NCI-H2171 treated with DMSO at 0.1 percent for 48 hours (cell line): ENCODE measurements at places on chromosomes 3 and 15.
A peak's percentile ranks its signal among the peaks of the same experiment; 100 is the strongest.

DNA sequence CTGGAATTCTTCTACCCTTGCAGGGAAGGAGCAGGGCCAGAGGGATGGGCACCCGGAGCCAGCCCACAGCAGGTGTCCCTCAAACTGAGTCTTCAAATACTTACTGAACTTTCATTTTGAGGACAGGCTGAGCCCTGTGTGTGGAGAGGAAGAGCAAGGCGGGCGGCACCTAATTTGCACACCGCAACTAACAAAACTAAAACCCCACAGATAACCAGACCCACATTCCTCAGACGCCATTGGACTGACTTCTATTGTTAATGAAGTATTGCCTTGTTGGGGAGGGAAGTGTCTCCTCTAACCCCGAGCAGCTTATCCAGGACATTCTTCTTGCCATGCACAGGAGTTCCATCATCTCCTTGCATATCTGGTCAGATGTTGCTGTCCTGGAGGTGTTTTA is 105.2 kb upstream of the NR2E3 start:
- no peak for DNase-seq

- DNase-seq = no peak
Observed at GRCh38 chr3:14440168-14440518, 37.7 kb downstream of the SLC6A6 start.

DNA sequence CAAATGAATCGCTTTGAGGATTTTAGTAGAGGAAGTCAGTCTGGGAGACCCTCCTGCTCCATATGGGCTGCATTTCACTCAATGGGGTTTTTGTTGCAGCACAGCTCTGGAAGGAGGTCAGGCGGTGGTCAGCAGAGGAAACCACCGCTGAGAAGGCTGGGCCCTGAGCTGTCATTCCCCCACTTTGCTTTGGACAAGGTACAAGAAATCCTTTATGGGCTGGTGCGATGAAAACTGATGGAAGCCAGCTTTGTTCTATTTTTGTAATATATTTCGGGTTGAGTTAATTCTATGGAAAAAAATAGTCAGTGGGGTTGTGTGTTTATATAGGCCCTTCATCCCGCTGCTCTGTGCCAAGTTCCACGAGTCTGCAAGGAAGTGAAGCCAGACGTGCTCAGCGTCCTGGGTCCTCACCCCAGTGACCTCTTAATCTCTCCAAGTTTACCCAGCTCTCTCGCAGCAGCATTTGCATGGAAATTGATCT is 157.1 kb upstream of the TMC3 start:
- DNase-seq = no peak

- no peak for DNase-seq
Observed at GRCh38 chr15:87944050-87944449, 312.5 kb downstream of the NTRK3 start.

DNA sequence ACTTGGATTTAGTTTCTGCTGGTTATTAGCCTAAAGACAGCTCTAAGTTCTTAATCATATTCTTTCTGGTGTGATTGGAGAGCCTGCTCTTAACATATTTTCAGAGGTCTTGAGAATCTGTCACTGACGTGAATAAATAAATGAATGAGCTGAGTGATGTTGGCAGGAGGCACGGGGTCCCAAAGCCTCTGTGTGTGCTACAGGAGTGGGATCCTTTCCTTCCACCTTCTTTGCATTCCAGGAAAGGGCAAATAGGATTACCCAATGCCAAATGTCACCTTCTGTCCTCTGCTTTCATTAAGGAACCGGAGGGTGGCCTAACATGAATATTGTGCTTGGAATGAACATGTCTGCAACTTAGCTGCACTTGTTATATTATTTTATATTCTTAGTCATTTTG is 53.1 kb downstream of the CD47 start:
- no peak for DNase-seq

DNA sequence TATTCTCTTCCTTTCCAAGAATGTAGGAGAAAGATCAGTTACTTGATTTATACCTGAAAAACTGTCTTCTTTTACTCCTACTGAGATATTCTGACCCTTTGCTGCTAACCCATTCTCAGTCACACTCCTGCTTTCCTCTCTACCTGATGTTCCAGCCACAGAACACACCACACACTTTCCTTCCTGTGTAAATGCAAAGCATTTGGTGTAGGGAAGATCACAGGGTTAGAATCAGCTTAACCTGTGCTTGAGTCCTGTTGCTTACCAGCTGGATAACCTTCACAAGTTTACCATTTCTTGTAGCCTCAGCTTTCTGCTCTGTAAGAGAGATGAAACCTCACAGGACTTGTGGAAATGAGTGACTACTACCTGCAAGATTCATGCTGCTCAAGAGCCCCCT is 489.8 kb upstream of the GOLIM4 start:
- no peak for DNase-seq

- DNase-seq = no peak
Observed at GRCh38 chr15:92453607-92454006, 59.9 kb downstream of the ST8SIA2 start.

DNA sequence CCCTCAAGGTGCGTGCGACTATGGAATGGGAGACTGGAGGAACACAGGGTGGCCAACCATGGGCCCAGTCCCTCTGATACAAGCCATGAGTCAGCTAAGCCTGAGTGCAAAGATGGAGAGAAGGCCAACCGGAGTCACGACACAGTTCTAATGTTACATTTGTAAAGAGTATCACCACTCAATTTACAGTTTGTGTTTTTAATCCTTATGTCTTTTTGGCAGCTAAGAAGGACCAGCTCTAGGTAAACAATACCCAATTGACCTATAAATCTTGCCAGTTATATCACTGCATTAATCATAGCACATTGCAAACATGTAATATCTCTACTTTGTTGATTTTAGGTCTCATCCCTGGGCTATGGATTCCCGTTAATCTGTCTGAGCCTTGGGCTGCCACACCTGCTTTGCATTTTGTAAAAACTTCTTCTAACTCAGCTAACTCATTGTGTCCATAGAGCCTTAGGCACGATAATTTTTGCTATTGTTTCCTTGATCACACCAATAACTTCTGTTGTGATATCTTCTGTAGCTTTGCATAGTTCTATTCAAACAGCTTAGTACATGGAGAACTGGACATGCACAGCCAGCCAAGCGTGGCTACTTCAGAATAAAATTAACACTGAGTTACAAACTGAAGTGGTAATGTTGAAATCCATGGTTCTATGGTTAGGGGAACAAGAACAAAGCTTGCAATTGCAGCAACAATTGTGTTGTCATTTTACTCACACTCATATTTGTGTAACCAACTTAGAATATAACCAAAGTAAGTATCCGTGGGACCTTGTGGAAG is 50.3 kb downstream of the LSM3 start:
- DNase-seq = no peak

DNA sequence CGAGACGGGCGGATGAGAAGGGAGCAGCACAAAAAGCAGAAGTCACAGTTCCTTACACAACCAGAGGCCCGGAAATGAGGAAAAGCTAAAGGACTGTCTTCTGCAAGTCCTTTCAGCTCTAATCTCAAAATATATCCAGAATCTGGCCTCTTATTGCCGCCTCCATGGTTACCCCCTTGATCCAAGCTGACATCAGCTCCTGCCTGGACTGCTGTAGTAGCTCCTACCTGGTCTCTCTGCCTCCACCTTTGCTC is 324.0 kb upstream of the ROPN1 start:
- DNase-seq = no peak

- no peak for DNase-seq
Observed at GRCh38 chr3:196357905-196358304, 19.7 kb upstream of the TM4SF19 start.

DNA sequence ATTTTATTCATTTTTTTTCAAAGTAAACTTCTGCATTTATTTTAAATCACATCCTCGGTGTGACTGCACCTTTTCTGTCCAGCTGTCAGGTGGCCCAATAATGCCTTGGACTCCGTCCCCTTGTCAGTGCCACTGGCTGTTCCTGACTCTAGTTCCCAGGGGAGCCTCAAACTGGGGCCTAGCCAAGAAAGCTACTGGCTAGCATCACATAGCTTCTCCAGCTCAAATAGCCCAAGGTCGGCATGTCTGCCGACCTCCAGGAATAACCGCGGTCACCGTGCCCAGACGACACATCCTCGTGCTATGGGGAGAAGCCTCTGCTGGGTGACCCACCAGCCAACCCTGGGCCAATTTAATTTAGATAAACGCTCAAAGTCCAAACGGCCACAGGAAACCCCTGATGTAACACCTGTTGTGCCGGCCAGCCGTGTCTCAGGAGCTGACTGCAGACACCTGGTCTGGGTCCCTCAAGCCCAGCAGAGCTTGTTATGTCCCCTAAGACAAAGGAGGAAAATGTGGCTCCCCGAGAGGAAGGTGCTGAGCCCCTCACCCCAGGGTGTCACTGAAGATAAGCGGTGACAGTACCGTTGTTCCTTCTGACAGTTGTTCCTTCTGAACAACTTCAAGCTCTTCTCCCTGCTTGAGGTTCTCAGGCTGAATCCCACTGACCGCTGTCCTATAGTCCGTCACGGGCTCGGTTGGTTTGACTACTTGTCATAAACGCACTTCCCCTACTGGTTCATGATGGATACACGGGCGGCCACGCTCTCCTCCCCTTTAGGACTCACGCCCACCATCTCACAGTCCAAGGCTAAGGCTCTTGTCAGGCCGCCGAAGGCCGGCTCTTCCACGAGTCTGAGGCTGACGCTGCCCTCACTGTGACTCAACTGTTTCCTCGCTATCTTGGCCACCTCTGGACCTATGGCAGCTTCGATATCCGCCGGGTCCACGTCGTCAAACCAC is 126.2 kb downstream of the KLF13 start:
- no peak for DNase-seq

DNA sequence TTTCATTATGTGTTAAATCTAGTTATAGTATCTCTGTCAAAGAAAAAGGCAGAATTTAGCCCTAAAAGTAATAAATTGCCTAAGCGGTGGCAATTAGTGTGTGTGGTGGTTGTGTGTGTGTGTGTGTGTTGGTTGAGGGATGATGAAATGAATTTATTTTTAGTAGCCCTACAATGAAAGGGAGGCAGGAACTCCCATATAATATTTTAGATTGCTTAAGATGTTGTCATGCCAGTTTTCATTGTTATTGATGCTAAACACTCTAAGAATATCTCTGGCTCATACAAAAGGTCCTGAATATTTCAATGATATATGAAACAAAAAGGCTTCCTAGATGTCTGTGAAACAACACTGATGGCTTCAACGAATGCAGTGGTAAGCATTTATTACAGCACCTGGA is 140.6 kb upstream of the TBC1D5 start:
- no peak for DNase-seq

- DNase-seq = peak; percentile 27
Observed at GRCh38 chr3:51371943-51372557, 13.0 kb upstream of the MANF start.

- no peak for DNase-seq
Observed at GRCh38 chr3:195042743-195043606, 228.0 kb downstream of the XXYLT1 start.

GRCh38 chr15:95325763-95326404 is 1004.6 kb upstream of the NR2F2 start:
- no peak for DNase-seq

GRCh38 chr3:151423091-151423490 is 37.8 kb downstream of the IGSF10 start:
- no peak for DNase-seq

GRCh38 chr3:180932819-180933218 is 20.3 kb downstream of the FXR1 start:
- no peak for DNase-seq

GRCh38 chr15:100301910-100302431 is 39.8 kb downstream of the ADAMTS17 start:
- no peak for DNase-seq

DNA sequence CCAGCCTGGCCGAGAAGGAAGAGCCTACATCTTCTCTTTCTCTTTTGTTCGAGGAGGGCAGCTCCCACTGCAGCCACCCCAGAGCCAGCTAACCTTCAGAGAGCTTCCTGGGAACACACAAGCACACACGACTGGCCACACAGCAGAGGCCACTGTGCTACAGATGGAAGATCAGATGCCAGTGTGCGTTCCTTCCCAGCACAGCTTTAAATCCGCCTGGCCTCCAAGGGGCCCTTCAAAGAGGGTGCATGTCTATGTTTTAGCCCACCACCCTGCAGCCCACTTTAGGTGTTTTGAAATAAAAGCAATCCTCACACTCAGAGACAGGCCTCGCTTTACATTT is 12.4 kb downstream of the ALDH1A3 start:
- no peak for DNase-seq

- DNase-seq = no peak
Observed at GRCh38 chr15:81054236-81054635, 53.5 kb downstream of the TLNRD1 start.

- no peak for DNase-seq
Observed at GRCh38 chr3:55935241-55935640, 448.1 kb upstream of the WNT5A start.

DNA sequence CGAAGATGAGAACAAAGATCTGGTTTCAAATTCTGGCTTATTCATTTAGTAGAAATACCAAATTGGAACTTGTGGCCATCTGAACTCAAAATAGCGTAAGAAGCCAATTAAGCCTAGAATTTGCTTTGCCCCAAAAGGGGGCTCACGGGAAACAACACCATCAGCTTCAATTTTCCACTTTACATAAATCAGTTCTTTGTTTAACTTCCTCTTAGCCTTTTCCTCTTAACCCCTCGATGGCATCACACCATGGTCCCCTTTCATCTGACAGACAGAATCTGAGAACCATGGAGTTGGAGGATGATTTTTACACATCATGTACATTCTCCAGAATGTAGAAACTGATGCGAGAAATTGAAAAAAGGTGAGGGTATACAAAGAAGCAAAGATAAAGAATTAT is 207.0 kb downstream of the FOXP1 start:
- no peak for DNase-seq

GRCh38 chr3:122826278-122826677 is 31.4 kb downstream of the SLC49A4 start:
- DNase-seq = no peak

DNA sequence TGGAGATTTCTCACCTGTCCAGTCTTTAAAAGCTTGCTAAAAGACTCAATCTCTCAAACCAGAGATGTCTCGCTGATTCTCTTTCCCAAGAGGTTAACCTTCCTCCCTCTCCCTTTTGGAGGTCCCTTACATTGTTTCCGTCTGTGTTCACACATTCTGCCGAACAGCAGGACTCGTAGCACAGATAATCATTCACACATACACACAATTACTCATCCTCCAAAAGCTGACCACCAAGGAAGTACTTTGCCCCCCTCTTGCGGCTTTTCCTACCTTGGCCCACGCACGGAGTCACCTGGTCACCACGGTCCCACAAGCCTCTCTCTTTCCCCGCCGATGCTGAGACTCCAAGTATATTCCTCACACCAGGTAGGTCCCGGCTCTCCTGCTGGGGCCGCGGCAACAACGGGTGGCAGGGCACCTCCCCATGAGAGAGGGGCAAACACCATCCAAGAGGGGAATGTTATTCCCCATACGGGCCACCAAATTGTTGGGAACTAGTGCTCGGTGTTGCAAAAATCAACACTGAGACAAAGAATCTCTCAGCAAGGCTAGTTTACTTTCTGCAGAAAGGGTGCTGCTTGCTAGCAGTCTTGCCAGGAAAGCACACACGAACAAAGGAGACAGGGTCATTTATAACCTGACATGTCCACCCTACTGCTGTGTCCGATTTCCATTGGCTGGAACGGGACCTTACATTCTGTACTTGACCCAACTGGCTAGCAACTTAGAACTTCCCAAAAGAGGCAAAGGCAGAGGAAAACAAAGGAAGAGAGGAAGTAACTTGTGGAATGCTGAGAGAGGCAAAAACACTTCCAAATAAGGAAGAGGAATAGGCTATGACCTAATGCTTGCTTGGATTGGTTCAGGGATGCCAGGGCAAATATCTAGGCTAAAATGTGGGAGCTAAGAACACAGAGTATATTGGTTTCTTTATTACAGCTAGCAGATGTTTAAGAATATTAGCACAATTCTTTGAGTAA is 102.1 kb upstream of the NECTIN3 start:
- no peak for DNase-seq

GRCh38 chr3:20832963-20833362 is 647.0 kb upstream of the SGO1 start:
- DNase-seq = no peak
